Kidney epithelial cell (primary cell): ENCODE measurements at places on chromosomes 5 and 9. TPM values are rescaled to one million over a fixed set of nuclear protein-coding genes. Genes with fewer than 3 reads are reported as not detected.

The DMGDH gene
- total RNA-seq: 2.9 and 4.2 TPM in 2 replicates

The CARD6 gene
- total RNA-seq: 1.9 and 3.3 TPM in 2 replicates

The RAB3C gene
- 0.04 TPM in 1 of 2 replicates, not detected in the other for total RNA-seq

The ARSI gene
- 2.4 TPM in 2 replicates for total RNA-seq

The ARL14EPL gene
- total RNA-seq: not detected in 2 replicates

The EIF4EBP3 gene
- total RNA-seq: 6.4 and 13.3 TPM in 2 replicates

The DBH gene
- total RNA-seq: not detected in 2 replicates

The IFNA21 gene
- not detected in 2 replicates for total RNA-seq

The CDO1 gene
- 9.7 and 11.7 TPM in 2 replicates for total RNA-seq

DNA sequence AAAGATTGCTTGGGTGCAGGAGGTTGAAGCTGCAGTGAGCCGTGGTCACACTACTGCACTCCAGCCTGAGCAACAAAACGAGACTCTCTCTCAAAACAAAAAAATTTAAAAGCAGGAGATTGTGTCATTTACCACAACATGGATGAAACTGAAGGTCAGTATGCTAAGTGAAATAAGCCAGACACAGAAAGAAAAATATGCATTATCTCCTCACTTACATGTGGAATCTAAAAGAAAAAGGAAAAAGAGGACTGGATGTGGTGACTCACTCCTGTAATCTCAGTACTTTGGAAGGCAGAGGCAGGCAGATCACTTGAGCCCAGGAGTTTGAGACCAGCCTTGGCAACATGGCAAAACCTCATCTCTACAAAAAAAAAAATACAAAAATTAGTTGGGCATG lies 146.8 kb upstream of the DAPK1 start:
- no peak for DNase-seq

DNA sequence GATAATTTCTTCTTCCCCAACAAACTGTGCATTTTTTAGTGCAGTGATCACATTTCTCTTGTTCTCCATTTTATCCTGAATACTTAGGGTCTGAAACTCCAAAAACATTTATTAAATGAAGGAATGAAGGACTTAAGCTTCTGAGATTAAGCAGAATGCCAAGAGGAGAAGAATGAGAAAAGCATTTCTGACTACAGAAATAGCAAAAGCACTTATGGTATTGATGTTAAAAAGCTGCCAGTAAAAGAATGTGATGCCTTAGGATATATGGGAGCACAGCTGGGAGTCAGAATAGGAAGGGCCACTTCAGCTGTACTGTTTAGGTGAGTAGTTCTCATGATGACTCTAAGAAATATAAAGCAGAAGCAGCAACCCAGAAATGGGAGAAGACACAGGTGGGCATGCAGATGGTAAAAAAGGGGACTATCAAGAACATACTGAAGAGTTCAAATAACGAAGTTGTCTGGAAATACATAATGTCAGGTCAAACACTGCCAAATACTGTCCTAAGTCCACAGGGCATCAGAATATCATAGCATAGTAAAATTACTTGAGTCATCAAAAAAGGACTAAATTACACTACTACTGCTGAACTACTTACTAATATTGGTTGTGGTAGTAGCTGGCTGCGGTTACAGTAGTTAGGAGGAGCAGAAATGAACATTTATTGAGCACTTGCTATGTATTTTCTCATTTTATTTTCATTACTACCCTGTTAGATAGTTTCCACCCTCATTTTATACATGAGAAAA lies 132.7 kb downstream of the MAPKAP1 start:
- DNase-seq: no peak

- no peak for DNase-seq
Observed at GRCh38 chr5:149213264-149213880, 58.3 kb upstream of the AFAP1L1 start.

- peak; percentile 73 for DNase-seq
Observed at GRCh38 chr9:77848897-77849296, 182.7 kb downstream of the GNAQ start.

- DNase-seq: no peak
Observed at GRCh38 chr9:11356067-11356466, 743.3 kb upstream of the PTPRD start.

- DNase-seq: no peak
Observed at GRCh38 chr9:112546149-112547012, 59.8 kb downstream of the KIAA1958 start.

- DNase-seq: no peak
Observed at GRCh38 chr5:52880541-52880940, 92.8 kb downstream of the ITGA1 start.

DNA sequence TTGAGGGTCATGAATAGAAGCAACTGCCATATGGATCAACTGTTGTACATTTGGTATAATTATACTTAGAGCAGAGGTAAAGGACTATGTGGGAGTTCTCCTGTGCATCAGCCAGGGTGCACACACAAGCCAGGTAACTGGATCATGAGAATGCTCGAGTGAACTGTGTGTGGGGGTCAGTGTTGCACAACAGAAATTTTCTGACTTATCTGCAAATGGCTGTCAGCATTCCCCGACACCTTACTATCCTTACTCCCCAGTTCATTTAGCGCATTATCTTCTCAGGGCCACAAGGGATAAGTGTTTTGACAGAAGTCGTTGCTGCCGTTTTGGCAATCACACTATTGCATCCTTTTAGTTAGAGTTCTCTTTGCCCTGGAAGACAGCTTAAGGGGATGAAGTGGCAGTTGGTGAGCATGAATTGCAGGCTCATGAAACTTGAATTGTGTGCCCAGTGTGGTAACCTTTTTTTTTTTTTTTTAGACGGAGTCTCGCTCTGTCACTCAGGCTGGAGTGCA lies 1.7 kb downstream of the CANX start:
- no peak for DNase-seq

- DNase-seq: no peak
Observed at GRCh38 chr5:148970228-148970627, 92.6 kb downstream of the SH3TC2 start.

GRCh38 chr5:132224716-132225115 lies 2.9 kb downstream of the P4HA2 start:
- DNase-seq: no peak

DNA sequence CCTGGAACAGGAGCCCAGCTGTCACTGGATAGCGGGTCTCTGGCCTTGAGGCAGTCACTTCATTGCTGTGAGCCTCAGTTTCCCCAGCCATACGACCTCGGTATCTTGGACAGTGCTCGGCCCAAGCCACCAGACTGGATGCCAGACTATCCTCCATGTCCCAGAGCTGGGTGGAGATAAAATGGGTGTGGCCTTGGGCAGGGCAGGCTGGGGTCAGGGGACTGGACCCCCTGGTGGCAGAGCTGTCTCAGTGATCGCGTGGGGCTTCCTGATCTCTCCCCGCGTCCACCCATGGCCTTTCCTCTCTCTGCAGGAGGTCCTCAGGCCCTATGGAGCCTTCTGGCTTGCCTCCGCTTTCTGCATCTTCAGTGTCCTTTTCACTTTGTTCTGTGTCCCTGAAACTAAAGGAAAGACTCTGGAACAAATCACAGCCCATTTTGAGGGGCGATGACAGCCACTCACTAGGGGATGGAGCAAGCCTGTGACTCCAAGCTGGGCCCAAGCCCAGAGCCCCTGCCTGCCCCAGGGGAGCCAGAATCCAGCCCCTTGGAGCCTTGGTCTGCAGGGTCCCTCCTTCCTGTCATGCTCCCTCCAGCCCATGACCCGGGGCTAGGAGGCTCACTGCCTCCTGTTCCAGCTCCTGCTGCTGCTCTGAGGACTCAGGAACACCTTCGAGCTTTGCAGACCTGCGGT lies 10.0 kb downstream of the SLC2A8 start:
- DNase-seq: no peak
